Memory B cell (primary cell): ENCODE measurements at places on chromosomes 7 and 10.

- no peak for DNase-seq
Measured at GRCh38 chr7:51139796-51140195, 176.8 kb downstream of the COBL start.

- DNase-seq, result no peak
Measured at GRCh38 chr10:95241533-95241932, 47.5 kb downstream of the ACSM6 start.

- no peak for DNase-seq
Measured at GRCh38 chr7:67105377-67105776, 108.7 kb downstream of the TYW1 start.

DNA sequence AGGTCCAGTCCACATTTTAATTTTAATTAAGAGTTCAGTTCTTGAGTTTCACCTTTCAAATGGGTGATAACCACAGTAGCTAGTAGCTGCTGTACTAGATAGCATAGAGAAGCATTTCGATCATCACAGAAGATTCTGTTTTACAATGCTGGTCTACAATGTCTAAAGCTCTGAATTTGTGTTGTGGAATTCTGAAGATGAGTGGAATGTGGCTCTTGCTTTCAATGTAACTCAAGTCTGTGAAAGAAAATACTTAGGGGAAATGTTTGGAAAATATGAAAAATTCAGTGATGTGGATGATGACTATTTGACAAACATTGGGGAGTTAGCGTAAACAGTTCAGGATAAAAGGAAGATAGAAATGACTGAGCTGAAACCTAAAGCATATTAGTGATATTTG is 139.4 kb downstream of the GNAT3 start:
- DNase-seq, result no peak
